Ovary (tissue), 10 donors: ENCODE measurements at places on chromosomes 12 and 14.

GRCh38 chr12:47700263-47700662 lies 5.6 kb downstream of the RPAP3 start:
- DNase-seq, result no peak

DNA sequence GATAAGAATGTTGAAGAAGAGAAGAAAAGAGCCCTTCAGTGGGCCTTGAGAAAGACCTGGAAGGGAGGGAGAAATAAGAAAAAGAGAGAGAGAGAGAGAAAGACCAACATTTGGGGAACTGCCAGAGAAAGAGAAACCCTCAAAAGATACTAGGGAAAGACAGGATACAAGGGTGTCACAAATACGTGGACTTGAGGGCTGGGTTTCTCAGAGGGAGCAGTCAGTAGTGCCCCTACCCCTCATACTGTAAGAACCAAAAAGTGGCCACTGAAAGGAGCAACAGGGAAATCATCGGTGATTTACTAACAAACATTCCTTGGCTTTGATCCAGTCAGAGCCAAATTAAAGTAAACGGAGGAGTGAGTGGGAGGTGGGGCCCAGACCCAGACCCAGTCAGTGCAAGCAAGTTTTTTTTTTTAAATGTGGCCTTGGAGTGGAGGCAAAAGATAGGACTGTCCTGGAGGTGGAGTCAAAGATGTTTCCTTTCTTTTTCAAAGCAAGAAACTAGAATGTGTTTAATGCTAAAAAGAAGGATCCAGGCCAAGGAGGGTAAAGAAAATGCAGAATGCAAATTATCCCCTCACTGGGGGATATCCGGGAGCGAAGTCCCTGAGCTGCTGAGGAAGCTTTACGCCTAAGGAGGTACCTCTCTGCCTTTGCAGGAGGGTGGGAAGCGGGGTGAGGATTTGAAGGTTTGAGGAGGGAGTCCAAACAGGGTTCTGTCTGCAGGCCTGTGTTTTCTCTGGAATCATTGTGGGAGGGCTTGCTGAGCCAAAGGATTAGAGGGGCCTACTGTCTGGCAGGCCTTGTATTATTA lies 143.5 kb upstream of the AMIGO2 start:
- DNase-seq, result peak; percentile 39

GRCh38 chr14:104976198-104977007 lies 1.8 kb downstream of the AHNAK2 start:
- peak; percentile 78 for DNase-seq

GRCh38 chr12:55703288-55703687 lies 4.4 kb downstream of the ITGA7 start:
- DNase-seq, result no peak

GRCh38 chr14:91264151-91265150 lies 19.9 kb upstream of the GPR68 start:
- no peak for DNase-seq

- no peak for DNase-seq
Measured at GRCh38 chr14:71388862-71389261, 481.6 kb downstream of the PCNX1 start.

DNA sequence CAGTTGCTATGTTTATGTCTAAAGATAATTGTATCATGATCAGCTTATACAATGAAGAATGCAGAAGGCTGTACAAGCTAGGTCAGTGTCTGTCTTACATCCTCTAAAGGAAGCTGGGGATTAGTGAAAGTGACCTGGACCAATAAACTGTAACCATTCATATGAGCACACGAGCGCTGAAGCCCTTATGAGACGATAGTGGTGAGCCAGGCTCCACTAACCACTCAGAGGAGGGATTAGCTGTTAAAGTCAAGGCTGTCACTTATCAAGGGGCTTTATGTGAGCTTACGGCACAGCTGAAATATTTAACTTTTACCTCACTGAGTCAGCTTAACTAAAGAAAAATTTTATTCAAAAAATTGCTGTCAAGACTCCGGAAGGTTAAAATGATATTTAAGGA lies 30.3 kb downstream of the NDUFA12 start:
- DNase-seq, result no peak

GRCh38 chr14:73290279-73290678 lies 53.0 kb downstream of the PAPLN start:
- DNase-seq, result no peak

DNA sequence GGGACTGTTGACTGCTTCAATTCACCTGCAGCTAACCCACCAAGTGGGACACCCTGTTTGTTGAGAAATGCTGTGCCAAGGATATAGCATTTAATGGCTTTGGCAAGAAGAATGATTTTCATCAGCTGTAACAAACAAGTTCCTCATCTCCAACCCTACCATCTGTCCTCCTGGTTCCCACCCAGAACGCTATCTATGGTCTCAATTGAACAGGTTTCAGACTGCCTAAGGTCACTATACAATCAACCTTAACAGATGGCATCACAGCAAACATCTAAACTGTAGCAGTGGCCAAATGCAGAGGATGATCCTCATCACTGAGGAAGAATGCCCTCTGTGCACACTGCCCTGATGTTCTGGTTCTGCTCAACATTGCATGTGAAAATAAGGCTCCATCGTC lies 546.2 kb upstream of the FOXG1 start:
- no peak for DNase-seq

GRCh38 chr12:64737539-64737938 lies 21.7 kb downstream of the GNS start:
- no peak for DNase-seq

DNA sequence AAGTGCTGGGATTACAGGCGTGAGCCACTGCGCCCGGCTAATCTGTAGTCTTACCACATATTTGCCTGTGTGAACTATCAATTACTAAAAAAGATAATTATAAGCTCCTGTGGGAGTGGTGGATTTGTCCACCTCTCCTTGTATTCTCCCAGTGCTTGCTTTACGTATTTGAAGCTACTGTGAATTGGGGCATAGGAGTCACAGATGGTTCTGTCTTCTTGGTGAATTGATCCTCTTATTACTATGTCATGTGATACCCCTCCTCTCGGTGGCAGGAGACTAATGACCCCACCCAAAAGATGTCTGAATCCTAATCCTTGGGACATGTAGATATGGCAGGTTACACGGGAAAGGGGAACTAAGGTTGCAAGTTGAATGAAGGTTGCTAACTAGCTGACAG lies 11.8 kb downstream of the GPR132 start:
- no peak for DNase-seq

DNA sequence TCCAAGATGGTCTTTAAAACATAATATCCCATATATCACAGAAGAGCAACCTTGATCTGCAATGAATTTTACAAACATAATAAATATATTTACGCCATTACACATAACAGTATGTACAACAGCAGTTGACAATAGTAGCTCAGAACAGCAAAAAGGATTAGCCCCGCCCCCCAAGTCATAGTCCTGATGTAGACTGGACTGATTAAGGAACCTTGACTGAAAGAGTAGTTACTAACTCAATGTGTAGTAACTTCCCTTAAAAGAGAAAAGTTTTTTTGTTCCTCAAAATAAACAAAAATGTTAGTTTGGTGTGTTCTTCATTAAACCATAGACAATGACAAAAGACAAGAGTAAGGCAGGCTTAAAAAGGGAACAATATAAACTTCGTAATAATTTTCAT lies 44.5 kb downstream of the GTF2A1 start:
- DNase-seq, result peak; percentile 31

- DNase-seq, result no peak
Measured at GRCh38 chr12:132284071-132284826, 45.1 kb downstream of the GALNT9 start.

DNA sequence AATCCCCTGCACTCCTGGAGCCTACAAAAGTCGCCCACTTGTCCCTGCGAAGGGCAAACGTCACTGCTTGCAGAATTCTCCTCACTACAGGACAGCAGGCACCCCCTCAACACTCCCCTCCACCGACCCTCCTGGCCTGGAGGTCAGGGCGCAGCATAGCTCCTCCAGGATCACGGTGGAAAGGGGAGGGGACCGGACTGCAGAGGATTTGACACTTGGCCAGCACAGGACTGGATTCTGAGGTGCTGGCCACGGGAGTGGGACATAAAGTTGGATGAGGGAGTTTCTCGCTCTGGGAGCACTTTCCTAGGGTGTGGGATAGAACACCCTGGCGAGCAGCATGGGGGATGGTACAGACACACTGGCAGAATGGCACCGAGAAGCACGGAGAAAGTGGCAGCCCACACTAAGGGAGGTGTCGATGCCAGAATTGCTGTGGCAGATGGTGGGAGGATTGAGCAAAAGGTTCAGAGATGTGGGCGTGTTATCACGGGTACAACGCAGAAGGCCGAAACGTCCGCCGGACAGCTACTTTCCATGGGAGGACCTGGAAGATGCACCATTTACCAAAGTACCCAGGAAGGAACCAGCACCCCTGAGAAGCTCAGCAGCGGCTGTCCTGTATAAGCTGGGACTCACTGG lies 51.4 kb upstream of the DIO3 start:
- DNase-seq, result peak; percentile 26

GRCh38 chr14:77120771-77121743 lies 20.5 kb downstream of the ZDHHC22 start:
- no peak for DNase-seq

DNA sequence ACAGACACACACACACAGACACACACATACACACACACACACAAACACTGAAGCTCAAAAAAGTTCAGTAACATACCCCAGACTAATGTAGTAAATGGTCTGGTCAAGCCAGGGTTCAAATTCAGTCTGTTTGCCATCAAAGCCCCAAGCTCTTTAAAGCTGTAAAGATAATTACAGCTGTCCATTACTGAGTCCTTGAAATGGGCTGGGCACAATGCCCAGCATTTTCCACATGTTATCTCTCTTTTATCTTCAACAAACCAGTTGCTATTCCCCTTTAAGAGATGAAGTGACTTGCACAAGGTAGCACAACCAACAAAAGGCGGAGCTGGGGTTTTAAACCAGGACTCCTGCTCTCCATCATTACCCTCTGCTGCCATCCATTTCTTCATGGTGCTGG lies 7.6 kb upstream of the UNC119B start:
- DNase-seq, result no peak

DNA sequence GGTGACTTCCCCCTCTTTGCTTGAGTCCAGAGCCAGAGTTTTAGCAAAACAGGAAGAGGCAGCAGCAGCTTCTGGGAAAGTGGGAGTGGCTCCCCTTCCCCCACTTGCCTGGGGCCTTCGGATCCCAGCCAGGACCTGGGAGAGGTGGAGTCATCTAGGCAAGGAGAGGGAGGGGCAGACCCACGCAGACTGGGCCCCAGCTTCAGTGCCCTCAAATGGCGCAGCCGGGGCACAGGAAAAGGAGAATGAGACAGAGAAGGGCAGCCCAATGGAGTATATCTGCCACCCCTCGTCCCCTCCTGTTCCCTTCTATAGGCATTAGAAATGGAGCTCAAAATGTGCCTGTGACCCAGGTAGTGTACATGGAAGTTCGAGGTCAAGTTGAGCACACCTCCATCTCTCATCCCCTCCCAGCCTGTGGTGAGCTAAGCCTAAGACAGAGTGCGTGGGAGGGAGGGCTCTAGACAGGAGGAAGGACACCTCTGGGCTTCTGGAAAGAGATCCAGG lies 9.3 kb upstream of the HDAC7 start:
- DNase-seq, result peak; percentile 93

DNA sequence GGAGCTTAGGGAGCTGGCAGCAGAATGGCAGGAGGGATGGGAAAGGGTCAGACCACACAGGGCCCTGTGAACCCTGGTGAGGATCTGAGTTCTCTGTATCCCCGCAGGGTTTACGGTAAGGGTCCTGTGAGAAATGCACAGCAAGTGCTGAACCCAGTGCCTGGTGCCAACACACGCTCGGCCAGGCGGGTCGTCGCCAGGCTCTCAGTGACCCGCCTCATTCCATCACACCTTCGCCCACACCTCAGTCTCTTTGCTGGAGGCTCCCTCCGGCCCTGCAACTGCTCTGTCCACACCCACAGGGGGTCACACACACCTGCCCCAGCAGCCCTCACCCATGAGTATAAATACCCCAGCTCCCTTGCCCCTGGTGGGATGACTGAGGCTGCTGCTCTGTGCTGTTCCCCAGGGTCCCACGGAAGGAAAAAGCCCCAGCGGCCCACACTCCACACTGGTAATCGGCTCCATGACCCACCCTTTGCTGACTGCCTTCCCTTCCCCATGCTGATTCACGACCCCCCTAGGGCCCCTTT lies 23.1 kb downstream of the CAMKK2 start:
- no peak for DNase-seq

- no peak for DNase-seq
Measured at GRCh38 chr14:80354860-80355581, 143.7 kb upstream of the DIO2 start.

GRCh38 chr12:128796439-128797118 lies 27.2 kb downstream of the SLC15A4 start:
- no peak for DNase-seq

DNA sequence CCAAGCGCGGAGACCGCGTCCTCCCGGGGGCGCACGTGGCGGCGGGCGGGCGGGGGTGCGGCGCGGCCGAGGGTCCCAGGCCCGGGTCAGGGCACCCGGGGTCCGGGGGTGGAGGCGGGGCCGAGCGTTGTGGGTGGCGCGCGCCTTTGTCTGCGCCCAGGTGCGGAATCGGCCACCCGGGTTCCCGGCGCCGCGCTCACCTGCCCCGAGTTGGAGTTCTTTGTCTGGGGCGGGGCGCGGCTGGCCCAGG lies 50.1 kb downstream of the LRCOL1 start:
- no peak for DNase-seq

GRCh38 chr12:106137530-106138356 lies 1.0 kb downstream of the NUAK1 start:
- peak; percentile 33 for DNase-seq

- DNase-seq, result no peak
Measured at GRCh38 chr14:60753264-60754119, 18.9 kb downstream of the MNAT1 start.

DNA sequence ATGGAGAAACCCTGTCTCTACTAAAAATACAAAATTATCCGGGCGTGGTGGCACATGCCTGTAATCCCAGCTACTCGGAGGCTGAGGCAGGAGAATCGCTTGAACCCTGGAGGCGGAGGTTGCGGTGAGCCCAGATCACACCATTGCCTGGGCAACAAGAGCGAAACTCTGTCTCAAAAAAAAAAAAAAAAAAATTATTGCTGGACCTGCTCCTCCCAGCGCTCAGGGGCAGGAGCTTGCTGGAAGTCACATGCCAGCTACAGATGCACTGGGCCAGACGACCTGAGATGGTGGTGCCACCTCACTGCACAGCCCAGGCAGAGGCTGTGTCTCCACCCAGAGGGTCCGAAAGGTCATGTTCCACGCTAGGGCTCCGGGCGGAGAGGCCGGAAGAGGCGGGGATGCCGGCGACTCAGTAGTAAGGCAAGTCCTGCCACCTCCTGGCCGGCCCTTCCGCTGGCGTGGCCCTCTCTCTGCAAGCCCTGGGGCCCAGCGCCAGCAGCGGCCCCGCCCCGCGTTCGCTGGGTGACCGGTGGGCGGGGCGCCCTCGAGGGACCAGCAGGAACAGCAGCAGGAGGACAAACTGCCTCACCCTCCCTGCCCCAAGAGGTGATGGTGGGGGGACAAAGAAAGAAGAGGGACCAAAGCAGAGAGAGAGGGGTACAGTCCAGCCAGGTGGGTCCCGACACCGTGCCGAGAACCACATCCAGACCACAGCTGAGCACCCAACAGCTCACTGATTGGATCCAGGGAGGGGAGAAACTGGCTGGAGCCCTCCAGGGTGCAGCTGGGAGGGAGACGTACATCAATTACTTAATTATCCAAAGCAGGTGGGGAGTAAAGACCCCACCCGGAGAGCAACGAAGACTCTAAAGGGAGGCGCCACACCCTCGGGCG lies 3.6 kb upstream of the RHOF start:
- peak; percentile 84 for DNase-seq

- DNase-seq, result no peak
Measured at GRCh38 chr14:93286212-93286890, 46.5 kb downstream of the BTBD7 start.

GRCh38 chr14:24310646-24311604 lies at the start of gene LTB4R:
LTB4R (plus strand) TSS chr14:24311502; CDS start chr14:24315652, 4,150 bp downstream.
- peak; percentile 77 for DNase-seq
